ENCODE measurements at places on chromosomes 3 and 15.

DNA sequence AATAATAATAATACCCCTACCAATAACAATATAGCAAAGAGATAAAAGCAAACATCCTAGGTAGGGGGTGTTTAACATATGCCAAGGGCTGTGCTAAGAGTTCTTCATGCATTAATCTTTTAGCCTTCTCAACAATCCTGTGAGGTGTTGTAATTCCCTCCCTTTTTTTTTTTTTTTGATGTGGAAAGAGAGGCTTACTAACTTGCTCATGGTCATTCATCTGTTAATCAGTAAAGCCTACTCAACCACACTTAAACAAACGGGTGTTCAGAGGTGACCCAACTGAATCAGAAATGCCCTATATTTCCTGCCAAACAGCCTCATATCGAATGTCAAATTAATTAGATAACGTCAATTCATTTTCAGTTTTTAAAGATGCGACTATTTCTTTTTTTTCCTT is 232.1 kb downstream of the CTNNB1 start:
- no peak for DNase-seq

- DNase-seq, result no peak
These were observed 54.4 kb downstream of the ATP1B3 start for GRCh38 chr3:141930801-141931200.

DNA sequence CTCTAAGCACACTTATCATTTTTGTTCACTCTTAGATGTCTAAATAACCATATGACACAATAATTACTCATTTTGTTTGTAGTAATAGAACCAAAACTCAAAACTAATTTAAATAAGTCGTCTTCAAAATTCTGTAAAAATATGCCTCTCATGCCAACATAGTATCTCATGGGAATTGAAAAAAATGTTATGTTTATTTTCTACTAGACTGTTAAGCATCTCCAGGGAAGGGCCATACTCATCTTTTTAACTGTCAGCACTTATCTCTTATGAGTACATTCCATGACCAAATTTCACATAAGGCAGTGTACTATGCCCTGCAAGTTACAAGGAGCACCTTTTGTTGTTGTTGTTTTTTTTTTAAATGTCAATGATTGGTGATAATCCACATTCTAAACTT is 18.3 kb upstream of the USF3 start:
- DNase-seq, result no peak

DNA sequence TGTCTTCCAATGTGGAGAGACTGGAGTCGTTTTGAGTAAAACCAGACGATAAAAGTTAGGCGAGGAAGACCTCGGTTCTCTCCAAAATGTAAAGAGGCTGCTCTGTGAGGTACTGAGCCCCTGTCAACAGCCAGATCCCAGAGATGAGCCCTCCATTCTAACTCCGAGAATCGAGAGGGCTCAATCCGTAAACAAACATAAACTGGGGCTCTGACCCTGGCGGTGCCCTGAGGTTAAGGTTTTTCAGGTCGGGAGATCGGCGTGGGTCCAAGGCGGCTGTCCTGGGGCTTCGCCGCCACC is 417 bp downstream of the TBCCD1 start:
- no peak for DNase-seq

- DNase-seq, result no peak
These were observed 966 bp upstream of the C3orf80 start for GRCh38 chr3:160224256-160224655.

GRCh38 chr15:83554558-83554957 is 99.4 kb upstream of the ADAMTSL3 start:
- DNase-seq, result no peak

DNA sequence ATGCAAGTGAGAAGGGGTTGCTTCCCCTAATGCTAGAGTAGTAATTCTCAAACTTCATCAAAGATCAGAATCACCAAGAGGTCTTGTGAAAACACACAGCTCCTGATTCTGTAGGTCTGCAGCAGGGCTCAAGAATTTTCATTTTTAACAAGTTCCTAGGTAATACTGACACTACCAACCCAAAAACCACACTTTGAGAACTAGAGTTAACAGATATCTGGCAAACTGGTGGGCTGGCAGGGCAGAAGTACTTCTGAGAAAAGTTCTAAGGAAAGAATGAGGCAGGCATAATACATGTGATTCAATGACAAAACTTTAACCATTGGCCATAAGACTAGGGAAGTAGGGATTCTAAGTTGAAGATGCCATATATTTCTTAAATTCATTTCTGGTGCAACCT is 8.8 kb upstream of the MINDY2 start:
- no peak for DNase-seq

GRCh38 chr3:46095307-46095706 is 68.0 kb upstream of the XCR1 start:
- DNase-seq, result no peak

GRCh38 chr3:45225465-45226205 is 452 bp downstream of the TMEM158 start:
- DNase-seq, result peak; percentile 36

DNA sequence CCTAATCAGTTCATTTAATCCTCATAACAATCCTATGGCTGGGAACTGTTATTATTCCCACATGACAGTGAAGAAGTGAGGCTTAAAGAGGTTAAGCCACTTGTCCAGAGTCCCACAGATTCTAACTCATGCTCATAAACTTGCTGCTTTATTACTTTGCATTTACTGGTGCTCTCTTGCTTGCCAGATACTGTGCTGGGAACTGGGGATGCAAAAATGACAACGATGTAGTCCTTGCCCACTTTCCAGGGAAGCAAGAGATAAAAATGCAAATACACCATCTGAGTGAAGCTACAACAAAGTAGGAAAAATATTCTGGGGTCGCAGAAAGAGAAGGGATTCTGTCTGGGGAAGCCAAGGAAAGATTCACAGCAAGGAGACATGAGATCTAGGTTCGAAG is 335.0 kb downstream of the VPS13C start:
- no peak for DNase-seq

DNA sequence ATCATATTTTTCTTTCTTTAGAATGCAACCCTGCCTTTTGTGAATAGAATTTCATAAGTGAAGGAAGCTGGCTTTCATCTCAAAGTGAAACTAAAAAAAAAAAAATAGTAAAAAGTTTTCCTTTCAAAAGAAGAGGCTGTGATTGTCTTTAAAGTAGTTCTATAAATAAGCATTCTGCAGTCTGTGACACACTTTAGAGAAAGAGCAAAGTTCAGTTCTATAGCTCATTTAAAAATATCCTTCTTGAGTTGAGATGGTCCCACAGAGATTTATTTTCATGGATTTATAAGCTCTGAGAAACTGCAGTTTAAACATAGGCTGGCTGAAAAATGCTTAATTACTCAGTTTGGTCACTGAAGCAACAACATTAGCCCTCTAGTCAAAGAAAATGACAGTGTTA is 36.1 kb upstream of the CNTN6 start:
- no peak for DNase-seq

DNA sequence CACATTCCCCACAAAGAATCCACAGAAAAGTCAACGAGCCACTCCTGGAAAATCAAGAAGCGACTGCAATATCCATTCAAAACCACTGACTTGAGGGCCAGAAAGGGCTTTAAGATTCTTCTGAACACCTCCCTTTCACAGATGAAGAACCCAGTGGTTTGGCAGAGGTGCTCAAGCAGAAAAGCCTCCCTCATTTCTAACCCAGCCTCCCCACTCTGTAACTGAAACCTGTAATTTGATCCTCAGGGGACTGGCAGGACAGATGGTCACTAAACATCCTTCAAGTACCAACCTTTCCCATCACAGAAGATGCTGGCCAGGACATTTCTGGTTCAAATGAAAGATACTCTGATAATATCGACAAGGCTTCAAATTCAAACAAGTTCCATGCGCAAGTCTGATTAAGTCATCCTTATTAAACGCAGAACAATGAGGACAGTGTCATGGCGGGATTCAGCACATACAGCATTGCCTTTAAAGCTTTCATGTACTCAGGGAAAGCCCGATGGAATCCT is 5.5 kb downstream of the SEMA5B start:
- DNase-seq, result no peak

- no peak for DNase-seq
These were observed at the start of gene ARL14 for GRCh38 chr3:160676547-160677303. TSS of gene ARL14 (plus strand) at chr3:160677160. CDS start at chr3:160677347, 187 bp downstream.

DNA sequence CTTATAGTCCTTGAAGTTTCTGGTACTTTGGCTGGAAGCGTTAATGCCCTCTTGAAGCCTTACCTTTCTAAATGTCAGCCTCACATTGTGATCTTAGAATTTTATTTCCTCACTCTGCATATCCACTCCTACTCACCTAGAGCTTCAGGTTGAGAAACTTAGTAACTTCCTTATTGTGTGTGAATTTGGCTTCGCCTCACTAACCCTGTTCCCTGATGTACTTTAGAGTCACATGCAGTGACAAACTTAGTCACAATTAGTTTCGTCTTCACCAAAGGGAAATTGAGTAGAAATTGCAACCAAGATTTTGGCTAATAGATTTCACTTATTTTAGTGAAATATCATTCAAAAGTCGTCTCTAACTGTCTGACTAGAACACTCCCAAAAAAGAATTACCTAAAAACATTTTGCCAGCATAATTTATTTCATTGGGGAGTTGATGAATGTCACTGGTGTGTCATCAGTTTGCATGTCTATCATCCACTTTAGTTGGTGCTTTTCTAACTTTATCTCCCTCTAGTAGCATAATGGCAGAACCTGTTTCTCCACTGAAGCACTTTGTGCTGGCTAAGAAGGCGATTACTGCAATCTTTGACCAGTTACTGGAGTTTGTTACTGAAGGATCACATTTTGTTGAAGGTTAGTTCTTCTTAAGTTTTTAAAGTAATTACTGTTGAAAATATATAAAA is 960 bp downstream of the MFN1 start:
- DNase-seq, result no peak

GRCh38 chr3:19945969-19946831 is 697 bp upstream of the RAB5A start:
- DNase-seq, result peak; percentile 33

DNA sequence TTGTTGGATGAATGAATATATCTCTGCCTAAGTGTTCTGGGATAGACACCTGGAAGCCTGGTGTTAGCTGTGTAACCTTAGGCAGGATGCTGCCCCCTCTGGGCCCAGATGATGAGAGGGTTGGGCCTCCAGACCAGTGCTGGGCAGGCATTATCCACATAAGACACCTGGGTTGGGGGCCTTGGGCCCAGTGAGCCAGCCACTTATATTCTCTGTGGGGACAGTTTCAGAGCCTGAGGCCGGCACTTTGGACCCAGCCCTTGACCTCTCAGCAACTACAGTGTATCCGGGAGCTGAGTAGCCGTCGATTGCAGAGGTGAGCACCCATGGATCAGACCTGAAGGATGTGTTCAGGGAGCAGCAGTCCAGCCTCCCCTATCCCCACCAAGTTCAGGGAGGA is 2.2 kb downstream of the HEMK1 start:
- no peak for DNase-seq

GRCh38 chr15:72939514-72940228 is 112.6 kb upstream of the NEO1 start:
- no peak for DNase-seq

DNA sequence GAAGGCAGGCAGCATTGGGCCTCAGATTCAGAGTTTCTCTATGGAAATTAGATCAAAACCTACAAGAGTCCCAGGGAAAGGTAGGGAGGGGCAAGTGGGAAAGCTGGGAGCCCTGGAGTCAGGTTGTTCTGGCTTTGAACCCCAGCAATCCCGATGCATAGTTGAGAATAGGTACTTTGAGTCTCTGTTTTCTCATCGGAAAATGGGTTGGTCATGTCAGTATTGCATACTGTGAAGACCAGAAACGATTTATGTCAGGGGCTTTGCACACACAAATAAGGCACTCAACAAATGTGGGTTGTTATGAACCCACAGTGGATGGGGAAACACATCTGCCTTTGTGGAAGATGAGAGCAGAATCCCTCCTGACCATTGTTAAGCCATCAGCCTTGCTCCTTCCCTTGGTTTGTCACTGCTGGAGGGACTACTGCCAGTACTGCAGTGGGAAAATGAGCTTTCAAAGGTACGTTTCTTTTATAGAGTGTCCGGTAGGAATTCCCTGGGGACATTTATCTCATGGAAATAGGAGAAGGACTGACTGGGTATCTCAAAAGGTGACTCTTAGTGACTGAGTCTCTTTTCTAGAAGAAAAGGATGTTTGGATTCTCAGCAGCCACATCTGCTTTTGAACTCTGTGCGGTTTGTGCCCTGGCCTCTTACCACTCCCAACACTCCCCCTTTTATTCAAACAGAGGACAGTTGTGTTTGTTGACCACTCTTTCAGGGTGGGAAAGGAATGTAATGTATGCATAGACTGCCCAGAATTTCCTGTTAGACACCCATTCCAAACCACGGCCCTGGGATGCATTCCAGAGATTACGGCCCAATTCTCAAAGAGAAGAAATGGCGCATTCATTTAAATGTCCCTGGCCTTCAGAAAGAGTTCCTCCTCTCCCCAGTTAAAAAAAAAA is 54.6 kb upstream of the VILL start:
- no peak for DNase-seq

- DNase-seq, result no peak
These were observed 200.3 kb downstream of the ADAMTS17 start for GRCh38 chr15:100141311-100142001.

DNA sequence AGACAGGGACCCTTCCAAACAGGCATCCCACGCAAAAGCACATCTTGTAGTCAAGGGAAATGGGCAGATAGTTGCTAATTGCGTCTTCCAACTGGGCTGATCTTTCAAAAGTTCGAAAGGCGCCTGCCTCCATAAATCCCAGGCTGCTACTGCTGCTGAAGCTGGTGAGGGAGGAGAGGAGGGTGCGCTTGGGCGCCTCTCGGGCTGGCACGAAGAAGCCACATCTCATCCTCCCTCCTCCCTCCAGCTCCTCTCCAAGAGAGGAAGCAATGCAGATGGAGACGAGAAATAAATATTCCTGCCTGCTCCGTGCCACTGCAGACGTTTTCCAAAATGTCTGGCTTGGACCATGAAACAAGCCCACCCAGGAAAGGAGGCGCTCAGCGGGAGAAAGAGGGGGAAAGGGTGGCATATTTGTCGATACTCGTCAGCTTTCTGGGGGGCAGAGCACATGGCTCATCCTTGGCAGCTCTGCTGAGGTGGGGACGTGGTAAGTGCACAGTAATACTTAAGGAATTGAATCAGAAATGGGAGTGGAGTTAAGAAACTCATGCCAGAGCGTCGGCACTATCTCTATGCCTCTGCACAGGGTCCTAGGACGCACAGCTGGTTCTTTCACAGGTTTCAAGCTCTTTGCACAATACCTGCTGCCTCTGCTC is 88.9 kb upstream of the FEZF2 start:
- DNase-seq, result no peak

- no peak for DNase-seq
These were observed 212.6 kb downstream of the ZBBX start for GRCh38 chr3:167167491-167167890.

- no peak for DNase-seq
These were observed 166.8 kb downstream of the TCF12 start for GRCh38 chr15:57085267-57085666.

DNA sequence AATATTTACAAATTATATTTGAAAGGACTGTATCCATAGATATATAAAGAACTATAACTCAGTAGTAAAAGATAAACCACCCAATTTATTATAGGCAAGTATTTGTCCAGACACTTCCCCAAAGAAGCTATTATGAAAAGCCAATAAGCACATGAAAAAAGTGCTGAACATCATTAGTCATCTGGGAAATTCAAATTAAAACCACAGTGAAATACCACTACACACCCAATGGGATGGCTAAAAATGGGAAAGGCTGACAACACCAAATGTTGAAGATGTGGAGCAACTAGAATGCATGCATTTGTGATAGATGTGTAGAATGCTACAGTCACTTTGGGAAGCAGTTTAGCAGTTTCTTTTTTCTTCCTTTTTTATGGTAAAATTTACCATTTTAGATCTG is 147.0 kb downstream of the PDE8A start:
- no peak for DNase-seq

Data from right lobe of liver (tissue), 6 donors.